ENCODE measurements at places on chromosomes 16 and 17.

GRCh38 chr17:43482103-43483012, 1.4 kb upstream of the DHX8 start:
- DNase-seq: no peak

- DNase-seq: no peak
These were observed 1.6 kb downstream of the ZNF423 start for GRCh38 chr16:49854188-49854795.

DNA sequence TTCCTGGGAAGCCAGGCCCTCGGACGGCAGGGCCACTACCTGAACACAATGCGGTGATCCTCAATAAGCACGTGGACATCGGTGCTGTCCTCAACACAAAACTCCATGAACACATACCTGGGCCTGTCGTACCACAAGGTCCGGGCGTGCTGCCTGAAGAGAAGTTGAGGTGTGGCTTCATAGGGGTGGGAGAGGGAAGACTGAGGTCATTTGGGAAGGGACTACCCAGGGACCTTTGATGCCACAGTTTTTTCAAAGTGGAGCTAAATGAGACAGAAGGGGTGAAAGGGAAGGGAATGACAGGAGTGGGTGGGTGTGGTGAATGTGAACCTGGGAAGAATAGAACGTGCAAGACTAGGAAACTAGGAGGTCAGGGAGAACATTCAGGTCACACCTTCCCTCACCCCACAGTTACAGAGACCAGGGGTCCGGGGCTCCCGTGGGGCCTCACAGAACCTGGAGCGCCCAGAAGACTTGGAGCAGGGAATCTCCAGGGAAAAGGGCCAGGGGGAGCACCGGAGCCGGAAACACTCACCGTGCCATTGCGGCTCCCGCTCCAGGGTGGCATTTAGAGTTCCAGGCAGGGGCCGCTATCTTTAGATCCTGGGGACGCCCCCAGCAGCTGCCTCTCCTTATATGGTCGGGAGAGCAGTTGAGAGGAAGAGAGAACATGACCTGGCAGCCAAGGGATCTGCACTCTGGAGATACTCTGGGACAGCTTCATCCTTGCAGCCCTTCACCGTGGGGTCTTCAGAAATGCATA, at the start of gene PTGES3L:
PTGES3L (minus strand) TSS at position 570 of the 763 bp plus-strand sequence; CDS start at position 543, 27 bp downstream.
- no peak for DNase-seq

DNA sequence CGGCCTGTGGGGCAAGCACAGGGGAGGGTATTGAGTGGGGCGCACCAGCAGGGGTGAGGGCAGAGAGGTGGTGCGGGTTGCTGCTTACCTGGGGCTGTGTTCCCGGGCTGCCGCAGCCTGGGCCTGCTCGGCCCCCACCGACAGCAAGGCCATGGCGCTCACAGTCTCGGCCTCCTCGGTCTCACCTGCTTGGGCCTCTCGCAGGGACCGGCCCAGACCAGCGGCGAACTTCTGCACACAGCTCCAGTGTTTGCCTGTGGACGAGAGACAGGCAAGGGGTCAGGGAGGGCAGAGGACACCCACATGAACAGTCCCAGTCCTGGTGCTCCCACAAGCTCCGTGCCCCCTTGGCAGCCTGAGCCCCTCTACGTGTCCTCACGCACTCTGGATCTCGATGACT, 7.9 kb downstream of the G6PC3 start:
- no peak for DNase-seq

GRCh38 chr17:33964344-33964979, 290.6 kb upstream of the CCL2 start:
- no peak for DNase-seq

DNA sequence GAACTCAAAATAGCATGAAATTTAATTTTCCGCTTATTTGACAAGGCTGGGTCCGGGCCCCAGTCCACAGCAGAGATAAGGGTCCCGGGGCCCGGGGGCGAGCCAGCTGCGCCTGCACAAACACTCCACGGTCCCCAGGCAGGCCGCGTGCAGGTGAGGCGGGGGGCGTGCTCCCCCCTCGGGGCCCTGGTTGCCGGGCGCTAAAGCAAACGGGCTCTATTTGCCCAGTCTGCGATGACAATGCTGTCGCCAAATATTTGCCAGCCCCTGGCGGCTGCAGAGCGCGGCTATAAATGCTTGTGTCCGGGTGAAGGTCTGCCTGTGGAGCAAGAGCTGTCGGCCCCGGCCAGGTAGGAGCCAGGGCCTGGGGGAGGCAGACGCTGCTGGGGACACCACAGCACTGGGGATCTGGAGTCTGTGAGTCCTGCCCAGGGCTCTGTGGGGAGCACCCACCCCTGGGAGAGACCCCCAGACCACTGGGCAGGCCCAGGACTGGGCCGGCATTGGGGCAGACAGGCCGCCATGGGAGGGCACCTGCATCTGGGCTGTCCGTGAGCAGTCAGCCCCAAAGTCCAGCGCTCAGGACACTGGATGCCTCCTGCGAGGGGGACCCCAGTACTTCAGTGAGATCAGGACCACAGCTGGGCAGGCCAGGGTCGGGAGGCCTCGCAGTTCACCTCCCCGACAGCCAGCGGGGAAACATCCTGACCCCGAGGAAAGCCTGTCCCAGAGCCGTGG, at the start of gene PERCC1:
PERCC1 (plus strand) TSS at position 320 of the 738 bp plus-strand sequence. CDS start 1,516 bp downstream, outside the sequence.
- DNase-seq: no peak

DNA sequence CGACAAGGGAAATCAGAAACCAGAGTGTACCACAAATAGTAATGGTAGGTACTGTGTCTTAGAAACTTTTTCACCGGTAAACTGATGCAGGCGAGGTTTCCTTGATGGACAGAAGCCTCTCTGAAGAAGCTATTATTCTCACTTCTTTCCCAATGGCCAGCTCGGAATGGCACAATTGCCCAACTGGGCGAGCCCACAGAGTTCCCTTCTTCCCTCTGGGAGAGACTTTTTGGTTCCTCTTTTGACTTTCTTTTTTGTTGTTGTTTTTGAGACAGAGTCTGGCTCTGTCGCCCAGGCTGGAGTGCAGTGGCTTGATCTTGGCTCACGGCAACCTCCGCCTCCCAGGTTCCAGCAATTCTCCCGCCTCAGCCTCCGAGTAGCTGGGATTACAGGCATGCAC, 16.9 kb downstream of the SLC43A2 start:
- no peak for DNase-seq

GRCh38 chr16:89586853-89587252, 11.3 kb downstream of the CPNE7 start:
- no peak for DNase-seq

DNA sequence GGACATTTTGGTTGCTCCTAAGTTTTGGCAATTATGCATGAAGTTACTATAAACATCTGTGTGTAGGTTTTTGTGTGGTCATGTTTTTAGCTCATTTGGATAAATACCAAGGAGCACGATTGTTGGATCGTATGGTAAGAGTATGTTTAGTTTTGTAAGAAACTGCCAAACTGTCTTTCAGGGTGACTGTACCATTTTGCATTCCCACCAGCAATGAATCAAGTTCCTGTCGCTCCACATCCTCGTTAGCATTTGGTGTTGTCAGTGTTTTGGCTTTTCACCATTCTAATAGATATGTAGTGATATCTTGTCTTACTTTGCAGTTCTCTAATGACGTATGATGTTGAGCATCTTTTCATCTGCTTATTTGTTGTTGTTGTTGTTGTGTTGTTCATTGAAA, 20.2 kb downstream of the TENT4B start:
- DNase-seq: no peak

DNA sequence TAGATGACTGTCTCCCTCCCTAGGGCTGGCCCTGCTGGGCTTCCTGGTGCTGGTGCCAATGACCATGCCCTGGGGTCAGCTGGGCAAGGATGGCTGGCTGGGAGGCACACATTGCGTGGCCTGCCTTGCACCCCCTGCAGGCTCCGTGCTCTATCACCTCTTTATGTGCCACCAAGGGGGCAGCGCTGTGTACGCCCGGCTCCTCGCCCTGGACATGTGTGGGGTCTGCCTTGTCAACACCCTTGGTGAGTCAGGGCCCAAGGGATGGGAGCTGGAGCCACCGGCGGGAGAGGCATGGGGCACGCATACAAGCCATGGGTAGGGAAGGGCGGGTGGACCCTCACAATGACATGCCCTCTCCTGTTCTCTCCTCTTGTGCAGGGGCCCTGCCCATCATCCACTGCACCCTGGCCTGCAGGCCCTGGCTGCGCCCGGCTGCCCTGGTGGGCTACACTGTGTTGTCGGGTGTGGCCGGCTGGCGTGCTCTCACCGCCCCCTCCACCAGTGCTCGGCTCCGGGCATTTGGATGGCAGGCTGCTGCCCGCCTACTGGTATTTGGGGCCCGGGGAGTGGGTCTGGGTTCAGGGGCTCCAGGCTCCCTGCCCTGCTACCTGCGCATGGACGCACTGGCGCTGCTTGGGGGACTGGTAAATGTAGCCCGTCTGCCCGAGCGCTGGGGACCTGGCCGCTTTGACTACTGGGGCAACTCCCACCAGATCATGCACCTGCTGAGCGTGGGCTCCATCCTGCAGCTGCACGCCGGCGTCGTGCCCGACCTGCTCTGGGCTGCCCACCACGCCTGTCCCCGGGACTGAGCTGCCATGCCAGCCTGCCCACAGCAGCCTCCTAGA, 2.2 kb downstream of the PAQR4 start:
- DNase-seq: no peak

DNA sequence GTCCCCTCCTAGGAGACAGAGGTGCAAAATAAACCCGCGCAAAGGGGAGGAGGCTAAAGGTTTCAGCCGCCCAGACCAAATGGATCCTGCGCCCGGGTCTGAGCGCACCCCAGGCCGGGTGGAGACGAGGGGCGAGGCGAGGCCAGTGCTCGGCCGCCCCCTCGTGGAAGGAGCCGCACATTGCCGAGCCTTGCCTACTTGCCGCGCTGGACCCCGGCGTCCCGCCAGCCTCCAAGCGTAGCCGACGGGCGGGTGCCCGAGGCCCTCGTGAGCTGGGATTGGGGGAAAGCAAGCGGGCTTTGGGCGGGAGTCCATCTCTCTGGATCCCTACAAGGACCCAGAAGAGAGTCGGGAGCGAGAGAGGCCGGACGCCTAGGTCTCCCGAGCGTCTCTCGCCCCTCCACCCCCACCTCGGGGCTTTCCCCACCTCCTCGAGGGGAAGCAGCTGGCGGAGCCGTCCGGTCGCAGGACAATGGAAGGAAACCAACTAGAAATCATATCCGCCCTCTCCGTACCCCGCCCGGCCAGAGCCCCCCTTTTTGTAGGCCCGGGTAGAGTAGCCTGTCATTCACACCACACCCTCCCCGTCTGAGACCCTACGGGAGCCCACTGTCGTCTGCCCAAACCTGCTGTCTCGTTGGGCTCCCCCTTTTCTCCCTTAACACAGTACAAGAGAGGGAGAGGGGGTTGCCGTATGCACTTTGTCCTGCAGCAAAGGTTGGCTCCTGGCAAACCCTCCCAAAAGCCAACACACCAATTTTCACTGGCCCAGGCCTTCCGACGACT, 664 bp upstream of the BCL6B start:
- DNase-seq: peak; percentile 63

DNA sequence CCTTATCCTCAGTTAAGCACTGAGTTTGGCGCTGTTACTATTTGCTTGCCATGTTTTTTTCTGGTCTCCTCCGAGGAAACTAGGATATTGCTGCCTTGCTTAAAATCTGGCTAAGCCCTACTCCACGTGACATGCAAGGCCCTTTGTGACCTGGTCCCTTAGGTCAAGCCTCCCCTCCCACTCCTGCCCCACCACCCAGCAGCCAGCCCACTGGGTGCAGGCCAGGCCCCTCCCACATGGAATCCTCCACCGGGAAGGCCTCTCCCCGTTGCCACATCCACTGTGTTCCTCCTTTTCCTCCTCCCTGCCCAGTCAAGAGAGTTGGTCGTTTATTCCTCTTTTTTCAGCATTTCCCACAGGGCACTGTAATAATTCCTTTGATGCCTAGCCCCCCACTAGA, 16.2 kb downstream of the PSMD3 start:
- DNase-seq: no peak

Measured in activated CD4-positive, alpha-beta T cell treated with anti-CD3 and anti-CD28 coated beads for 1 hour (primary cell).